Forelimb muscle (tissue), 1 donor: ENCODE measurements at places on chromosomes 13 and 19.

DNA sequence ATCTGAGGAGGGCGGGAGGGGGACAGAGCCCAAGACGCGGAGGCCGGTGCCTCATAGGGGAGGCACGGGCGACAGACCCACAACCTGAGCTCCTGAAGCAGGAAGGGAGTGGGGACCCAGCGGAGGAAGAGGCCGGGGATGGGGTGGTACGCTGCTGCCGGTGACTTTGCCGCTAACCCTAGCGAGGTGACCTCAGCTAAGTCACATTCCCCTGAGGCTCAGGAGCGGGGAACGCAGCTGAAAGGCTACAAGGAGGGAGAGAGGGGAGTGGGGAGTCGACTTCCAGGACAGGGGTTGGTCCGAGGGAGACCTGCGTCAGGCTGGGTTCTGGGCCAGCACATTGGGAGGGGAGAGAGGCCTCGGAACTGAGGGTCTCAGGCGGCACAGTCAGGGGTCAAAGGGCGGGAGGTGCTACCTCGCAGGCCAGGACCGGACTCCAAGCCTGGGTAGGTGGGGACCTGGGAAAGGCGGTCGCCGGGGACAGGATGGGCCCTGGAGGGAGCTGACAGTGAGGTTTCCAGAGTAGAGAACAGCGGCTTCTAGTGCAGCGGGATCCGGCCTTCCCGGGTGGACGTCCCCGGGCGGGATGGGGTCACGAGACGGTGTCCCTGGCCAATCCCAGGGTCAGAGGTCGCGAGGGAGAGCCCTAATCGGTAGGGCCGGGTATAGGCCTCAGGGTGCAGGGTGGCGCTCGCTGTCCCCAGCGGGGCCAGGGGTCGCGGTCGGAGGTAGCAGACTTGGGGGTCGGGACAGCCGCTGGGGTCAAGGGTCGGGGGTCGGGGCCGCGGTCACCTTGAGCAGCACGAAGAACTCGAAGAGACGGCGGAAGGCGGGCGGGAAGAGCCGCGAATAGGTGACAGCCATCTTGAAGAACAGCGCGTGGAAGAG is 699 bp downstream of the TMEM259 start:
- DNase-seq = no peak

DNA sequence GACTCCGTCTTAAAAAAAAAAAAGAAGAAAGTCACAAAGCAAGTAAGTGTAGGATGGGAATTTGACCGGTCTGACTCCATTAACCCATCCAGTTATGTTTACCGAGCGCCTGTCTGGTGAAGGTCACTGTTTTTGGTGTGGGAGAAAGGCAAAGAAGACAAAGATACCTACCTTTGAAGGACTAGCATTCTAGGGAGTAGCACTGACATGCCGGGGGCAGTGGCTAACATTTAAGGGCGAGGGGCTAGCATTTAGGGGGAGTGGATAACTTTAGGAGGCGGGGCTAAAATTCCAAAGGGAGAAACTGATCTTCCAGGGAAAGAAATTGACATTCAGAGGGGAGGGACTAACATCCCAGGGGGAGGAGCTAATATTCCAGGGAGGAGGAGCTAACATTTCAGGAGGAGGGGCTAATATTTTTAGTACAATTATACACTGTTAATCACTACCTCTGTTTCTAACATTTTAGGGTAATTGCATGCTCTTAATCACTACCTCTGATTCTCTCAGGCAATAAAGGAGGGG is 8.7 kb downstream of the GPR32 start:
- DNase-seq = no peak

GRCh38 chr13:83577183-83577582 is 305.1 kb downstream of the SLITRK1 start:
- no peak for DNase-seq

- DNase-seq = no peak
Observed at GRCh38 chr19:38291855-38292254, 12.2 kb upstream of the C19orf33 start.
